ENCODE measurements at places on chromosomes 7 and 10.

GRCh38 chr10:84540022-84540616 lies 211.7 kb downstream of the CCSER2 start:
- no peak for DNase-seq
- H3K4me3 ChIP-seq = no peak overlapping the region
- H3K27me3 ChIP-seq = no peaks in the 10 kb centered on the region
- no peak overlapping the region for H3K27ac ChIP-seq

- no peaks in the 10 kb centered on the region for H3K4me1 ChIP-seq
- H3K4me3 ChIP-seq = no peak overlapping the region
- H3K27ac ChIP-seq = no peak overlapping the region
- H3K36me3 ChIP-seq = no peaks in the 10 kb centered on the region
- no peak for DNase-seq
These were observed 107.3 kb upstream of the KDM7A start for GRCh38 chr7:140284062-140284461.

GRCh38 chr7:117630501-117630900 lies 150.7 kb downstream of the CFTR start:
- H3K27me3 ChIP-seq = no peaks in the 10 kb centered on the region
- no peaks in the 10 kb centered on the region for H3K4me1 ChIP-seq
- no peak for DNase-seq
- no peaks in the 10 kb centered on the region for H3K36me3 ChIP-seq
- H3K4me3 ChIP-seq = no peak overlapping the region
- H3K27ac ChIP-seq = no peak overlapping the region

DNA sequence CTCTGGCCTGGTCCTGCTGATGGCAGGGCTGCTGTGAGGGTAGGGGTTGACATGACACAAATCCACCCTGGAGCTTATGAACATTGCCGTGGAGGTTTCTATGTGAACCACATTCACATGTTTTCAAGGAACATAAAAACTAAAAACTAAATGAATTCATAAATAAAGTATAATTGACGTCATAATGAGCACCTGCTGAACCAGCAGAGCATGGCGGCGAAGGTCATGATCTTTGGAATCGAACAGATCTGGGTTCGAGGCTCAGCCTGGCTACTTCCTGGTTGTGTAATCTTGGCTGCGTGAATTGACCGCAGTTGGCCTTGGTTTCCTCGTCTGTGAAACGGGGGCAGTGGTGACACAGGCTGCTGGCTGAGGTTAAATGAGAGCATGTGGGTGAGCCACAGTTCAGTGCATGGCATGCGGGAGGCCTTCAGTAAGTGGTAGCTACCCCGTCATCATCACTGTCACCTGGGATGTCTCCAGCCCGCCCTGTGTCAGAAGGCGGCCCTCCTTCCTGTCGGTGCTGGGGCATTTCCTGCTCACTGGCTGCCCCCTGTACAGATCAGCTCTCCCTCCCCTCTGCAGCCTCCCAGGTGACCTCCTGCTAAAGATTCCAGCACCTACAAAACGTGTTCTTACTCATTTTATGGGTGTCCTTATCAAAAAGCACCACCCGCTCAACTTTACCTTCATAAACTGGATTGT lies 190.3 kb upstream of the SHH start:
- no peaks in the 10 kb centered on the region for H3K4me1 ChIP-seq
- no peak overlapping the region for H3K4me3 ChIP-seq
- no peaks in the 10 kb centered on the region for H3K36me3 ChIP-seq
- no peak overlapping the region for H3K27ac ChIP-seq

- H3K27me3 ChIP-seq = peaks cover 2% of the 10 kb centered on the region
- H3K27ac ChIP-seq = no peak overlapping the region
- H3K4me3 ChIP-seq = no peak overlapping the region
- no peak for DNase-seq
These were observed 13.0 kb upstream of the ACBD5 start for GRCh38 chr10:27253576-27253975.

GRCh38 chr7:137965942-137966640 lies 35.8 kb downstream of the CREB3L2 start:
- no peaks in the 10 kb centered on the region for H3K27me3 ChIP-seq
- no peaks in the 10 kb centered on the region for H3K36me3 ChIP-seq
- no peak overlapping the region for H3K4me3 ChIP-seq
- no peaks in the 10 kb centered on the region for H3K4me1 ChIP-seq
- no peak overlapping the region for H3K27ac ChIP-seq

DNA sequence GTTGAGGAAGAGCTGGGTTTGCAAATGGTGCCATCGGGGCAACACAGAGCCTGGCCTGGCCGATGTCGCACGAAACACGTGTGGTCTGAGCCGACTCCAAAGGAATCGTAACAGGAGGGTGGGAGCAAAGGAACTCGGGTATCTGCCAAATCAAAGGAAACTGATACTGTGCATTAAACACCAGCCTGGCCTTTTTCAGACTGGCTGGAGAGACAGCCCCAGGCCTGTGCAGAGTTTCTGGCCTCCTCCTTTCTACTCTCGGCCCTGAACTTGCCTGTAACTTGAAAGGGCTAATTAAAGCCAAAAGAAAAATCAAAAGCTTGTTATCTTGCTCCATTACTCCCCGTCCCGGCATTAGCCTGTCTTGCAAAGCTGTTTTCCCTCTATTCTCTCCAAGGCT lies 71.4 kb downstream of the PLXNA4 start:
- no peaks in the 10 kb centered on the region for H3K4me1 ChIP-seq
- no peak for DNase-seq
- H3K36me3 ChIP-seq = no peaks in the 10 kb centered on the region
- no peaks in the 10 kb centered on the region for H3K27me3 ChIP-seq
- H3K27ac ChIP-seq = no peak overlapping the region
- H3K4me3 ChIP-seq = no peak overlapping the region

GRCh38 chr10:77566914-77567566 lies 70.6 kb downstream of the KCNMA1 start:
- H3K36me3 ChIP-seq = no peaks in the 10 kb centered on the region
- H3K4me1 ChIP-seq = no peaks in the 10 kb centered on the region
- no peak overlapping the region for H3K27ac ChIP-seq
- no peak for DNase-seq
- H3K4me3 ChIP-seq = no peak overlapping the region
- H3K27me3 ChIP-seq = no peaks in the 10 kb centered on the region

- H3K36me3 ChIP-seq = no peaks in the 10 kb centered on the region
- H3K27me3 ChIP-seq = no peaks in the 10 kb centered on the region
- no peak overlapping the region for H3K27ac ChIP-seq
These were observed 12.1 kb downstream of the VIM start for GRCh38 chr10:17240096-17240495.

DNA sequence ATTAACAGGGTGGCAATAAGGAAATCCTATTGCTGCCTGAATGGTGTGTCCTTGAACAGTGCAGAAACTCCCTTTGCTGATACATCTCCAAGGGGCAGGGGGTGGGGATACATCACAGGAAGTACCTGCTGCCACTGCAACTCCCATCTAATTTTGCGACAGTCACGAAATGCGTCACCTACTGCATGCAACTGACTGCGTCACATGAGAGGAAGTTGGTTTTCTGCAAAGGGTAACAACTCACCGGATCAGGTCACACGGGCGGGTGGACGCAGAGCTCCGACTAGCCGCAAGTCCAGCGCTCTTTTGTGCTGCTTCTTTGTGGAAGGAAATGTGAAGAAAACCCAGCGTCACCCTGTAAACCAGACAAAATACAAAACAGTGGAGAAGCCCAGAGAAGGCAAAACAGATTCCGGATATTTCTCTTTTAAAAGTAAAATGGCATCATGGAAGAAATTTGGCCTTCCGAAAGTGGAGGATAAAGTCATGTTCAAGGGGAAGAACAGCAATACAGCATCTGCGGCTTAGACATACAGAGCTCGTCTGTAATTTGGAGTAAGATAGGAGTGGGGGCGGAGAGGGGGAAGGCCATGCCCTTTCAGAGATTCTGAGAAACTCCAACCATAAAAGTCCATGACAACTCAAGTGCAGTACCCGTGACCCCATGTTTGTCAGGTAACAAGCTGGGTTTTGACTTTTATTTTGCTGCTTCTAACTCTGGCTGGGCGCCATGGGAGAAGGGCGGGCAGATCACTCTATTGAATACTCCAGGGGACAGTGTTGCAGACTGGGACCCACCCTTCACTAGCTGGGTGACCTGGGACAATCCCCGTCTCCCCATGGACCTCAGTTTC lies 32.3 kb upstream of the PLEKHS1 start:
- H3K27ac ChIP-seq = peak overlapping the region; percentile 83
- H3K4me1 ChIP-seq = no peaks in the 10 kb centered on the region
- peak; percentile 92 for DNase-seq
- no peaks in the 10 kb centered on the region for H3K27me3 ChIP-seq
- peaks cover 41% of the 10 kb centered on the region for H3K36me3 ChIP-seq
- peak overlapping the region; percentile 51 for H3K4me3 ChIP-seq

GRCh38 chr7:136078630-136079029 lies 101.5 kb upstream of the MTPN start:
- H3K4me3 ChIP-seq = no peak overlapping the region
- H3K27me3 ChIP-seq = no peaks in the 10 kb centered on the region
- H3K27ac ChIP-seq = no peak overlapping the region
- H3K4me1 ChIP-seq = no peaks in the 10 kb centered on the region
- no peak for DNase-seq

GRCh38 chr7:91940171-91940570 lies 491 bp upstream of the AKAP9 start:
- DNase-seq = peak; percentile 53
- H3K36me3 ChIP-seq = no peaks in the 10 kb centered on the region
- peak overlapping the region; percentile 90 for H3K27ac ChIP-seq
- peak overlapping the region; percentile 74 for H3K4me3 ChIP-seq

- H3K4me1 ChIP-seq = peaks cover 26% of the 10 kb centered on the region
- H3K4me3 ChIP-seq = peak overlapping the region; percentile 80
These were observed 851 bp downstream of the KIFBP start for GRCh38 chr10:68989317-68989990.

DNA sequence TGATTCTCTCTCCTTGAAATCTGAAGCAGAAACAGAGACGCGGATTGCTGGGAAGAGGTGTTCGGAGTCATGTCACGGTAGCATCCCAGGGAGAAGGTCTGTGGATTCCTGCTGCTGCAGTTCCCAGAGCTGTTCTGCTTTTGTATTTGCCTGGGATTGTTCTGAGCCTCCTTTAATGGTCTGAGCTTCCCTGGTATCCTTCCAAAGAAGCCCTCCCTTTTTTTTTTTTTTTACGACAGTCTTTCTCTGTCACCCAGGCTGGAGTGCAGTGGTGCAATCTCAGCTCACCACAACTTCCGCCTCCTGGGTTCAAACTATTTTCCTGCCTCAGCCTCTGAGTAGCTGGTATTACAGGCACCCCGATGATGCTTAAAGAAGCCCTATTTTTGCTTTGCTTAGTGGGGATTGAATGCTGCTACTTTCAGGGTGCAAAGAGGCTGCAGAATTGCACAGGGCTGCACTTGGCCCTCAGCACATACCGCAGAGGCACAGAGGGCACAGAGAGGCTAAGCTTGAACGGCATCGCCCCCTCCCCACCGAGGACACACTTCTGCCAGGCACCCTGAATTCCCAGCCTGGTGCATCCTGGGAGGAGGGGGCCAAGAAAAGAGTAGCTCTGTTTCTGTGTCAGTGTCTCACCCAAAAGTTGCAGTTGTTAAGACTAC lies 208.6 kb upstream of the GALNT17 start:
- no peaks in the 10 kb centered on the region for H3K27me3 ChIP-seq
- H3K36me3 ChIP-seq = no peaks in the 10 kb centered on the region
- no peaks in the 10 kb centered on the region for H3K4me1 ChIP-seq
- no peak for DNase-seq

DNA sequence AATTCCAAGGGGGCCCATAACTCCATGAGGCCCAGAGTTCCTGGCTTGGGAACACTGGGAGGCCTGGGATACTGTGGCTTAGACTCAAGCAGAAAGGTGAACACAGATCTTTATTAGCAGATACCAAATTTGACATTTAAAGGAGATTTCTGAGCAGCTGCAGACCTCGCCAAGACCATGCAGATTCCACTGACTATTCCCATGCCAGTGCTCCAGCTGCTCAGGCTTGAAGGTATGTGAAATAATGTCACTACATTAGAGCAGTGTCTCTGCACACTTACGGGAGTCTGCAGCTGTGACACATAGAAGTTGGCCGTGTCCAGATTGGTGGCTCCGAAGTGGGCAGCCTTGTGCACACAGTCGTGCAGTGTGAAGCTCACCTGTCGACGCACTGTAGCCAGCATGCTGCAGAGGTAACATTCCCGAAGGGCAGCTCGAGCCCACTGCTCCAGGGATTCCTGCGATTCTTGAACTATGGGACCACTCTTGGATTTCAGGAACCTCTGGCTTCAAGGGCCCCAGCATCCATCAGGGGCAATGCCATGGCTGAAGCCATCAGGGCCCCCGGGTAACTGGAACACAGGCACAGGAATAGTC lies 46.1 kb downstream of the SEPTIN7 start:
- no peaks in the 10 kb centered on the region for H3K27me3 ChIP-seq
- peaks cover 4% of the 10 kb centered on the region for H3K4me1 ChIP-seq
- no peak overlapping the region for H3K4me3 ChIP-seq
- DNase-seq = no peak

DNA sequence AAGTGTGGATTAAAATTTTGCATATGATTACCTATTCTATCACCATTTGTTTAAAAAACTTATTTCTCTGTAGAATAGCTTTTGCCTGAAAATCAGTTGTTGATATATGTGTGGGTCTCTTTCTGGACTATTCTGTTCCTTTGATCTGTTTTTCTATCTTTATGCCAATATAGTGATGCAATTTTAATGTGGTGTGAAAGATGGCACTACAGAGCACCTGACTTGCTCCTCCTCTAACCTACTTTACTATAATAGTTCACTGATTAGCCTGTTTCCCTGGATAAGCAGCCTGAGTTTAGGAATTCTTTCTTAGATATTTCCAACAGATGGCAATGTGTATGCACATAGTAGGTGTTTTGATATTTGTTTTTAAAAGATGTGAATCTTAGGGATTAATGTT lies 294.5 kb downstream of the AUTS2 start:
- H3K4me3 ChIP-seq = no peak overlapping the region
- no peaks in the 10 kb centered on the region for H3K36me3 ChIP-seq
- no peaks in the 10 kb centered on the region for H3K4me1 ChIP-seq
- H3K27me3 ChIP-seq = no peaks in the 10 kb centered on the region
- DNase-seq = no peak
- no peak overlapping the region for H3K27ac ChIP-seq

DNA sequence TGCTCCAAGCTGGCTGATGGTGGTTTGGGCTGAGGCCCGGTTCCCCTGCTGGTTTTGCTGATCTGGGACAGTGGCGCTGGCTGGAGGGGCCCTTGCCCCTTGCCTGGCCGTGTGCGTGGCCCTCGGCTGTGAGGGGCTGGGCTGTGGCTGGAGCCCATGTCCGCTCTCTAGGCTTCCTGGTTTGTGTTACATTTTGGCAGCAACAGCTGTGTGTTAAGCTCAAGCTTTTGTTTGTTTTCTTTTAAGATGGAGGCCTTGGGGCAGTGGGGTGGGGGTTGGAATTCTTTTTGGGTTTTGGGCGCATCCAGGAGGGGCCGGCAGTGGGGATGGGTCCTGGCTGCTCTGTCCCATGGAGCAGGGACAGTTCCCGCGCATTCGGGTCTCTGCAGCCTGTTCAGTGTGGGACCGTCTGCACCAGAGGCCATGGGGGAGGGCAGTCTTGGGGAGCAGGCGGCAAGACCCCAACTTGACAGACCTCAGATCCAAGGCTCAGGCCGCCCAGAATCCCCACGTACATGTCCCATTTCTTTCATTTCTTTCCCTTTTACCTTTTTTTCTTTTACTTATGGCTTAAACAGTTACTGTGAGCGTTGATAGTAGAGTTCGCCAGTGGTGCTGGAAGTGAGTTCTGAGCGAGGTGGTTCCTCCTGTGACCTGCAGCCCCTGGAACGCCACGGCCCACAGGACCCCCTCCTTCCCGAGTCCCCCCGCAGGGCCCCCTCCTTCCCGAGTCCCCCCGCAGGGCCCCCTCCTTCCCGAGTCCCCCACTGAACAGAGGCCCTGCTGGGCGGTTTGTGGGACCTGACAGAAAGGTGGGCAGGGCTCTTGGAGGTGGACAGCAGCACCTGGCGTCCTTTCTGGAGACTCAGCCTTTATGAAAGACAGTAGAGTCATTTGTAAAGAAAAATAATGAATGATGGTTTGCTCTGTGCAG lies 75.3 kb downstream of the INPP5A start:
- H3K27me3 ChIP-seq = no peaks in the 10 kb centered on the region
- H3K4me3 ChIP-seq = no peak overlapping the region
- H3K4me1 ChIP-seq = peaks cover 9% of the 10 kb centered on the region
- no peak for DNase-seq
- no peak overlapping the region for H3K27ac ChIP-seq
- H3K36me3 ChIP-seq = peaks cover 9% of the 10 kb centered on the region

Data from Peyer's patch (tissue), 4 donors.